A549 treated with AZD2906 at 1 μM for 4 hours (cell line): ENCODE measurements at places on chromosomes 5 and 9. TPM values are rescaled to one million over a fixed set of nuclear protein-coding genes. Genes with fewer than 3 reads are reported as not detected.

IGFBPL1 gene
- total RNA-seq = 2.1 to 2.9 TPM (median 2.4 TPM) in 5 replicates

TAF1L gene
- total RNA-seq = 0.01 TPM in 3 of 5 replicates, not detected in the others

ANKRD31 gene
- total RNA-seq = 0.03 to 0.07 TPM (median 0.06 TPM) in 5 replicates

ALDH1A1 gene
- 4,437 to 6,543 TPM (median 5,218 TPM) in 5 replicates for total RNA-seq

ANKRD20A1 gene
- 0.82 to 2.4 TPM (median 1.2 TPM) in 5 replicates for total RNA-seq
